ELR (cell line): ENCODE measurements at places on chromosomes 4 and X.

- no peak for DNase-seq
These were observed 1.9 kb downstream of the IRS4 start for GRCh38 chrX:108734426-108734825.

DNA sequence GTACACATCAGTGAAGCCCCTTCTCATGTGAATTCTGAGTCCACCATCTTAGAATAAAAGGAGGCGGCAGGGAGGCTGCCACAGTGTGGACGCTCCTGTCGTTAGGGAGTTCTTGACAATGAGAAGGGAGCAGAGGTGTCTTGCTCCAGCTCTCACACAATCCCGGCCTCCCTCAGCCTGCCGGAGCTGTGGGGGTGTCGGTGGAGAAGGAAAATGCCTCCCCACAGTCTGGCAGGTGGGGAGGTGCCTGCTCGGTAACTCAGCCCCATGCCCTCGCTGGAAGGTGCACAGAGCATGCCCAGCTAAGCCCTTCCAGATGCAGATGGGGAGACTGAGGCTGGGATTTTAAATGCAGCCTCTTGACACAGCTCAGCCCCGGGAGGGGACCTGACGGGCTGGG, 20.0 kb upstream of the SH3TC1 start:
- no peak for DNase-seq

GRCh38 chrX:44674906-44675305, 132.2 kb upstream of the FUNDC1 start:
- no peak for DNase-seq

DNA sequence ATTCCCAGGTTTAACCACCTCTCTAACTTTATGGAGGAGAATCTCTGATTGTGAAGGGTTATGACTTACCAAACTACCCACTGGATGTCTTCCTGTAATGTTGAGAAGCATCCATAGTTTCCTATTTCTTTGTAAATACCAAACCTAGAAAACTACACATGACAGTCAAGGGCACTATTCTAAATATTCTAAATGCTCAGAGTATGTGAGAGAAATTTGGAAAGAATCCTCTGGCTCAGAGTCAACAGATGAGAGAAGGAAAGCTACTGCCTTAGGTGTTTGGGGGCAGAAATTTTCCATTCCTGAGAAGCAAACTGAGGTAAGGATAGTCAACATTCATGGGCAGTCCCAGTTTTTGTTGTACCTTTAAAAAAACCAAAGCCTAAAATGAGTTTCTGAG, 155.8 kb downstream of the KCNIP4 start:
- DNase-seq: no peak

DNA sequence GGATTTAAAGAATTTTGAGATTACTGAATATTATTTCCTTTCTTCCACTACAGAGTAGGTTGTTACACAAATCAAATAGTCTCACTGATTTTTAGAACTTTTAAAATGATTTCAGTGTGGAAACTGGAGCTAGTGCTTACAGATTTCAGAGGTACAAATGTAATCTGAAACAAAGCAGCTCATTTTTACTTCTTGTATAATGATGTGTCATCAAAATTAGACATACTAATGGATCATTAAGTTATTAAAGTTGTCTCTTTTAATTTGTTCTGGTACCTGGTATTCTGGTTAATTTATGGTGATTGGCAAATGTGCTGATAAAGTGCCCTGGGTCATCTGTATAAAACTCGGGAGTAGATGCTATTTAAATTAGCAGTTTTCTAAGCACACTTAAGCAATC, 1528.3 kb downstream of the RPA4 start:
- no peak for DNase-seq

DNA sequence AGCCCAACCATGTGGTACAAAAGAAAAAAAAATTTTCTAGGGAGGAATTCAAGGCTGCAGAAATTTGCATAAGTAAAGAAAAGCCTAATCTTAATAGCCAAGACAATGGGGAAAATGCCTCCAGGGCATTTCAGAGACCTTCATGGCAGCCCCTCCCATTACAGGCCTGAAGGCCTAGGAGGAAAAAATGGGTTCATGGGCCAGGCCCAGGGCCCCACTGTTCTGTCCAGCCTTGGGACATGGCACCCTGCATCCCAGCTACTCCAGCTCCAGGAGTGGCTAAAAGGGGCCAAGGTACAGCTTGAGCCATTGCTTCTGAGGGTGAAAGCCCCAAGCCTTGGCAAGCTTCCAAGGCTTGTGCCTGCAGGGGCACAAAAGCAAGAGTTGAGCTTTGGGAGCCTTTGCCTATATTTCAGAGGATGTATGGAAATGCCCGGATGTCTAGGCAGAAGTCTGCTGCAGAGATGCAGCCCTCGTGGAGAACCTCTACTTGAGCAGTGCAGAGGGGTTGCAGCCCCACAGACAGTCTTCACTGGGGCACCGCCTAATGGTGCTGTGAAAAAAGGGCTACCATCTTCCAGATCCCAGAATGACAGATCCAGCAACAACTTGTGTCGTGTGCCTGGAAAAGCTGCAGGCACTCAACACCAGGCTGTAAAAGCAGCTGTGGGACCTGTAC, 111.0 kb downstream of the ANXA10 start:
- peak; percentile 4 for DNase-seq

- no peak for DNase-seq
These were observed 5.2 kb upstream of the RPGR start for GRCh38 chrX:38332505-38332904.

- DNase-seq: no peak
These were observed 178.9 kb upstream of the SPRY1 start for GRCh38 chr4:123217664-123218063.

DNA sequence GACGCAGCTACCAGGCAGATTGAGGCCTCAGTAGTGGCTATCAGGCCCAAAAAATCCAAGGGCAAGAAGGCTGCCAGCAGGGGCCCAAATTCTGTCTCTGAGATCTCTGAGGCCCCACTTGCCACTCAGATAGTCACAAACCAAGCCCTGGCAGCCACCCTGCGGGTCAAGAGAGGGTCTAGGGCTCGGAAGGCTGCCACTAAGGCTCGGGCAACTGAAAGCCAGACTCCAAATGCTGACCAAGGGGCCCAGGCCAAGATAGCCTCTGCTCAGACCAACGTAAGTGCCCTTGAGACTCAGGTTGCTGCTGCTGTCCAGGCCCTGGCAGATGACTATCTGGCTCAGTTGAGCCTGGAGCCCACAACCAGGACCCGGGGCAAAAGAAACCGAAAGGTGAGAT, 2.8 kb downstream of the TRO start:
- DNase-seq: no peak

GRCh38 chrX:103215425-103215991, 600 bp downstream of the BEX4 start:
- peak; percentile 22 for DNase-seq

DNA sequence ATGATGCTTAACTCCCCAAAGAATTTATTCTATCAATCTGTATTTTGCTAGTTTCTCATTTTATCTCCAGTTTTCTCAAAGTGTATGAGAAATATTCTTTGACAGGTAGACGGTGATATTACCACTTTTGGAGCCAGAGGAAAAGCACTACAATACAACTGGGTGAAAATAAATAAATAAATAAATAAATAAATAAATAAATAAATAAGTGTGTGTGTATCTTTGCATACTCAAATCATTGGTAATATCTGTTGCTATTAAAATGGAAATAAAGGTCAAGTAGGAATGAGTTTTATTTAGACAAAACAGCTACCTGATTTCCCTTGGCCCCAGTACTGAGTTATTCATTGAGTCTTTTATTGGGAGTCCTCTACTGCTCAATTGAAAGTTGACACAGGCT, 114.3 kb downstream of the RBMX2 start:
- DNase-seq: no peak

GRCh38 chrX:151153086-151153485, 23.3 kb upstream of the GPR50 start:
- DNase-seq: peak; percentile 84

DNA sequence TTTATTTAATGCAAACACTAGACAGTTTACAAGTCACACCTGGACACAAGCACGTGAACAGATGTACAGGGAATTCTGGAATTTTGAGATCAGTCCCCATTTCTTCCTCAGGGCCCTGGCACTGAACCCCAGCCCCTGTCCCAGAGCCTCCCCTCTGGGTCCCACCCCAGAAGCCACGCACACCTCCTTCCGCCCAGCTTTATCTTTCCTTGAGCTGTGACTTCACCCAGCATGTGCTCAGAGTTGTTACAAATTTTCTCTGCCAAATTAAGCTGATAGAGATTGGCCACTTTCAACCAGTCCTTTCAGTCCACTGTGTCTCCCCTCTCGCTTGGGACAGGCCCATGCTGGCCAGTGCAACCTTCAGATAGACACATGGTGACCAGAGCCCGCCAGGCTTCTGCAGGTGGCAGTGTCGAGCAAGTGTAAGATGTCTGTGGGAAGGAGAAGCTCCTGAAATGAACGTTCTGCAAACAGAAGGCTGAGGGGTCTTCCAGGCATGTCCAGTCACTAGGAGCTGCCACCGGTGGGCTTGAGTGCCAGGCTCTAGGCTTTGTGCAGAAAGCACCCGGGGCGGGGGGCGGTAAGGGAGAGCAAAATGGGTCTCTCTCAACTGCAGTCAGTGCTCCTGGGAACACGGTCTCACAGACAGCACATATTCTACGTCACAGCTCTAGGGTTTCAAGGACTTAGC, 73.3 kb downstream of the MTMR1 start:
- DNase-seq: peak; percentile 9

DNA sequence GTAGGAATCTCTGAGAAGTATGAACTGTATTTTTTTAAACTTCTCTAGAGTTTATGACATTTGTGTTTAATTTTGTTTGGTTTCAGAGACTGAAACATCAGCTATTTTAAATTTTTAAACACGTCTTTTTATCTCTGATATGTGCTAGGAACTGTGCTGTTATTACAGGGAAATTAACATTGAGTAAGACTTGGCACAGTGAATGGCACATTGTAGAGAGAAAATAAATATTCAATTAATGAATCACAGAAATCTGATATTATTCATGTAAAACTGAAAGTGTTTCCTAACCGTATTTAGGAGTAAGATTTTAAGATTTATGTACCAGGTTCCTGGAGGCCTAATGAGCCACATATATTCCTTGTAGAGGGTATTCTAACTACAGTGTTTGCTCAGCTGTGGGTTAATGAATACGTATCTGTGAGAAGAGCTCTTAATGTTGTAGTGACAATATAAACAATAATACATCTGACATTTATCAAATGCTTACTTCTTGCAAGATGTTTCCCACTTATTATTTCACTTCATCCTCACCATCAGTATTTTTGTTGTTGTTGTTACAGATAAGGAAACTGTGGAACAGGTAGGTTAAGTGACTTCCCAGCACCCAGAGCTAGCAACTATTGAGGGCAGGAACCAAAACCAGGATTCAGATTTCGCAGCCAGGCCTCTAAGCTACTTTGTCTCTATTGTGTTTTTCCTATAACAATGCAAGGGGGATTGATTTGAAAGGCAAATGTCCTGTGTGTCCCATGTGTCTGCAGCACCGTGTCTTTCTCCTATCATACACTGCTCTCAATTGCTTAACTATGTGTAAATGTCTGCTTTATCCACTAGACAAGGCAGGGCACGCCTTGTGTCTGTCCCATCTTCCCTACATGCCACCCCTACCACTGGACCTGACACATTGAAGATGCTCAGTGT, 121.1 kb upstream of the FAM9C start:
- DNase-seq: no peak

DNA sequence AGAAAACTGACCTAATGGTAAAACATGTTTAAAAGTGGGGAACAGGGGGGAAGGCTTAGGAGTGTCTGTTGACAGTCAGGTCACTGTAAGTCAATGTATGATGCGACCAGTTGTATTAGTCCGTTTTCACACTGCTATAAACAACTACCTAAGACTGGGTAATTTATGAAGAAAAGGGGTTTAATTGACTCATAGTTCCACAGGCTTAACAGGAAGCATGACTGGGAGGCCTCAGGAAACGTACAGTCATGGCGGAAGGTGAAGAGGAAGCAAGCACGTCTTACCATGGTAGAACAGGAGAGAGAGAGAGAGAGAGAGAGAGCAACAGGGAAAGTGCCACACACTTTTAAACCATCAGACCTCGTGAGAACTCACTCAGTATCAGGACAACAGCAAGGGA, 13.0 kb upstream of the PLAC1 start:
- DNase-seq: peak; percentile 84

GRCh38 chr4:133152831-133153481, 3.9 kb downstream of the PCDH10 start:
- DNase-seq: peak; percentile 25

GRCh38 chrX:103248553-103248952, 6.4 kb downstream of the TCEAL8 start:
- DNase-seq: peak; percentile 22

GRCh38 chr4:2261853-2262144, at the start of gene MXD4:
Gene MXD4, minus strand, starts transcription at chr4:2262109. Its CDS starts 129 bp downstream, at chr4:2261980.
- no peak for DNase-seq

GRCh38 chr4:6043188-6043587, 25.0 kb upstream of the C4orf50 start:
- DNase-seq: no peak

- DNase-seq: no peak
These were observed 68.4 kb downstream of the PSAPL1 start for GRCh38 chr4:7366180-7366945.

DNA sequence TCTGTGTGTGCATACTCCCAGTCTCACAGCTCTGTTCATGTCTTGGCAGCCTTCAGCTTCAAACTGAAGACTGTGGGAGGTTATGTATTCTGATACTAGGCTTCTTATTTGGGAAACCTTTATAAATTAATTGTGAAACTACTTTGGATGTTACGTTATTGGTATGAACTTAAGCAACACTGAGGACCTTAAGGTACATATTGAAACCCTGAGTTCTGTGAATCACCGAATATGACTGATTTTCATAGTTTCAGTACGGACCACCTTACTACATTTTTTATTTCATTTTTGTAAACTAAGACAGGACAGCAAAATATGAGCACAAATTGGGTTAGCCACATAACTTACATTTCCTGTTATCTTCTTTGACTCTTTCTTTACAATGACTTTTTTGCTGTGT, 498.4 kb downstream of the PDGFC start:
- no peak for DNase-seq

GRCh38 chrX:153474718-153475117, 4.3 kb upstream of the HAUS7 start:
- DNase-seq: peak; percentile 66

GRCh38 chr4:101315786-101316185, 31.5 kb downstream of the PPP3CA start:
- DNase-seq: no peak

DNA sequence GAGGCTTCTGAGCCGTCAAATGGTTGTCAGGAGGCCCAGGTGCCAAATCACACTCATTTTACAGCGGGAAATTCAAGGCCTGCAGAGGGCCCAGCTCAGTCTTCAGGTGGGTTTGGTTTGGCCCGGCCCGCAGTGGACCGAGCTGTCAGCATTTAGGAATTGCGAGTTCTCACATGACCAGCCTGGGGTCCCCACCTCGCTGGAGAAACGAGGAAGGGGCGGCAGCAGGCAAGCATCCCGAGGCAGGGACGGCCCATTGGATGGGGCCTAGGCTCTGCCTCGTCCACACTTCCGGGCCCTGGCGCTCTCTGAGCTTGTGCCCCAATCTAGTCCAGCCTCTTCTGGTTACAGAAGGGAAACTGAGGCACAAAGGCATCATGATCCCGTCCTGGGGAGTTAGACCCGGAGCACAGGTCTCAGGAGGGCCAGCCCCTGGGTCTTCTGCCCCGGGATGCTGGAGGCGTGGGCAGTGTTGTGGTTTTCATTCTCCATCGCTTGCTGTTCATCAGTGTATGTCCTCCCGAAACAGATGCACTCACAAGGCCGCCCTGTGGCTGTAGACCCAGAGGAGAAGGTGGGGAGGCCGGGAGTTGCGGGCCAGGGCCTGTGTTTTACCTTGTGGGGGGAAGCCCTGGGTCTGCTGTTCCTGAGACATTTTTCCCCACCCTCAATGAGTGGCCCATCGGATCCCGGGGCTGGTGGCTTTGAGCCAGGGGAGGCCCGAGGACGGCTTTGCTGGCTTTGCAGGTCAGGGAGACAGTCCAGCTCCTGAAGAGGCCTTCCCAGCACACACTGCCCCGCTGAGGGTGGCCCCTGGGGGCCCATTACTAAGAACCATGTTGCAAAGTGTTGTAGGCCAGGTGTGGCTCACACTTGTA, 8.9 kb downstream of the PSAPL1 start:
- DNase-seq: no peak
